Stimulated activated CD4-positive, alpha-beta T cell treated with anti-CD3 and anti-CD28 coated beads, TNF-alpha, amount 100 ng/mL, for 1 hour (primary cell): ENCODE measurements at places on chromosomes 3 and 15.
A peak's percentile ranks its signal among the peaks of the same experiment; 100 is the strongest.

GRCh38 chr3:187821616-187822317 is 76.5 kb upstream of the BCL6 start:
- DNase-seq: no peak

- no peak for DNase-seq
Measured at GRCh38 chr3:72496051-72496670, 352.1 kb downstream of the SHQ1 start.

- no peak for DNase-seq
Measured at GRCh38 chr15:48695088-48695826, 49.7 kb upstream of the FBN1 start.

DNA sequence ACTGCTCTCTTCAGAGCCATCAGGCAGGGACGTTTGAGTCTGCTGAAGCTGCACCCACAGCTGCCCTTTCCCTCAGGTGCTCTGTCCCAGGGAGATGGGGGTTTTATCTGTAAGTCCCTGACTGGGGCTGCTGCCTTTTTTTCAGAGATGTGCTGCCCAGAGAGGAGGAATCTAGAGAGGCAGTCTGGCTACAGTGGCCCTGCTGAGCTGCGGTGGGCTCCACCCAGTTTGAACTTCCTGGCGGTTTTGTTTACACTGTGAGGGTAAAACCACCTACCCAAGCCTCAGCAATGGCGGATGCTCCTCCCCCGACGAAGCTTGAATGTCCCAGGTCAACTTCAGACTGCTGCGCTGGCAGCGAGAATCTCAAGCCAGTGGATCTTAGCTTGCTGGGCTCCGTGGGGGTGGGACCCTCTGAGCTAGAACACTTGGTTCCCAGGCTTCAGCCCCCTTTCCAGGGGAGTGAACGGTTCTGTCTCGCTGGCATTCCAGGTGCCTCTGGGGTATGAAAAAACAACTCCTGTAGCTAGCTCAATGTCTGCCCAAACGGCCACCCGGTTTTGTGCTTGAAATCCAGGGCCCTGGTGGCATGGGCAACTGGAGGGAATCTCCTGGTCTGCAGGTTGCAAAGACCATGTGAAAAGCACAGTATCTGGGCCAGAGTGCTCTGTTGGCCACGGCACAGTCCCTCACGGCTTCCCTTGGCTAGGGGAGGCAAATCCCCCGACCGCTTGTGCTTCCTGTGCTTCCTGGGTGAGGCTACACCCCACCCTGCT is 21.1 kb upstream of the ST6GAL1 start:
- DNase-seq: peak; percentile 31

DNA sequence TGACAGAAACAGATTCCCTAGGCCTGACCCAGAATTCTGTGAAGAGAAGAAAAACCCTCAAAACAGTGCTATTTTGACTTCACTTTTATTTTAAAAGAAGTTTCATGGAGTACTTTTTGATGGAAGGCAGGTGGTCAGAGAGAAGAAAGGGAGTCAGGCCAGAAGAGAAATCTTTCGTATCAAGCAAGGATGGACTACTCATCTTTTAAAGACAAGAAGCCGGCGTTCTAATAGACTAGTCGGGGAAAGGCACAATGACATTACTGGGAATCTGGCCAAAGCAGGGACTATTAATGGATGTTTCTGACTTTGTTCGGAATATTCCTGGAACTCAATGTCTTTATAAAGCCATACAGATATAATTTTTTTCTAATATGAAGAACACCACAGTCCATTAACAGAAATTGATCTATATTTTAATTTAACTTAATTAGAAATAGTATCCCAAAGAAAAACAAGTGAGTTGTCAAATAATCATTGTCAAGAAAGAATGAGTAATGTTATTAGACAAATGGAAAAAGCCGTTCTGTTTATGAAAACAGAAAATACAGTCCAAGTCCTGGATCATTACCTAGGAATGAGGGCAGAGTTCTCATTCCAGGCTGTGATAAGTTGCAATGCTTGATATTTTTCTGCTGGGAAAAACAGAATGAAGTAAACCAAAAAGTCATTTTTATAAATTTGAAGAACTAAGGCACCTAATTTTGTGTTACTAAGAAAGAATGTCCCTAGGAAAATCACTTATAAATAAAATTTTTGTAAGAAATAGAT is 23.7 kb upstream of the PCOLCE2 start:
- no peak for DNase-seq

DNA sequence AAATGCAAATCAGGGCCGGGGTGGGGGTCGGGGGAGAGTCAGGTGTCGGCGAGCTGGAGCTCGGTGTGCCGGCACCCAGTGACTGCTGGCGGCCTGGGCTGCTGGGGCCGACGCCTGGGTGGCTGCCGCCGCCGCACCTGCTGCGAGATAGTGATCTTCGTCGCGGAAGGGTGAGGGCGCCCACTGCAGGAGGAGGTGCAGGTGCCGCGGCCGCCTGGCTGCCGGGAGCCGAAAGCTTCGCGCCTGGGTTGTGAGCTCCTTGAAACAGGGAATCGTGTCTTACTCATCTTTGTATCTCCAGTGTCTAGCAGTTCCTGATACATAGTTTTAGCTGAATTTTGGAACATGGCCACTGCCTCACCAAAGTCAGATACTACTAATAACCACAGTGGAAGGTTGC is 64.0 kb upstream of the CPOX start:
- DNase-seq: no peak

- no peak for DNase-seq
Measured at GRCh38 chr3:41682996-41683395, 278.9 kb downstream of the ULK4 start.

DNA sequence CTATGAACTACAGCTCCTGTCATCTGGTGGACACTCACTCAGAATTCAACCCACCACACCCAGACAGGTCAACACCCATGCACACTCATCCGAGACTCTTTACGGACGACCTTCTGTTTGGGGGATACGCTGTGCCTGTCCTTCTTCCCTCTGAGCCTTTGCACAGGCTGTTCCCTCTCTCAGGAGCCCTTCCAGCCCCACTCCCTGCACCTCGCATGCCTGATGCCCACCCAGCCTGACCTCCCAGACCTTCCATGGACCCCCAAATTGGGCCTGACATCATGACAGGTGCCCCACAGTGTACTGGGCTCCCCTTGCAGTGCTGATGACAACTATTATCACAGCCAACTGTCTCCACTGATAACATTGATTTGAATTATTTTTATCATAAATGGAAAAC is 135.8 kb downstream of the NSMCE3 start:
- no peak for DNase-seq

- no peak for DNase-seq
Measured at GRCh38 chr3:157280786-157281185, 120.8 kb upstream of the CCNL1 start.

- no peak for DNase-seq
Measured at GRCh38 chr15:66911131-66911700, 154.2 kb upstream of the SMAD3 start.

DNA sequence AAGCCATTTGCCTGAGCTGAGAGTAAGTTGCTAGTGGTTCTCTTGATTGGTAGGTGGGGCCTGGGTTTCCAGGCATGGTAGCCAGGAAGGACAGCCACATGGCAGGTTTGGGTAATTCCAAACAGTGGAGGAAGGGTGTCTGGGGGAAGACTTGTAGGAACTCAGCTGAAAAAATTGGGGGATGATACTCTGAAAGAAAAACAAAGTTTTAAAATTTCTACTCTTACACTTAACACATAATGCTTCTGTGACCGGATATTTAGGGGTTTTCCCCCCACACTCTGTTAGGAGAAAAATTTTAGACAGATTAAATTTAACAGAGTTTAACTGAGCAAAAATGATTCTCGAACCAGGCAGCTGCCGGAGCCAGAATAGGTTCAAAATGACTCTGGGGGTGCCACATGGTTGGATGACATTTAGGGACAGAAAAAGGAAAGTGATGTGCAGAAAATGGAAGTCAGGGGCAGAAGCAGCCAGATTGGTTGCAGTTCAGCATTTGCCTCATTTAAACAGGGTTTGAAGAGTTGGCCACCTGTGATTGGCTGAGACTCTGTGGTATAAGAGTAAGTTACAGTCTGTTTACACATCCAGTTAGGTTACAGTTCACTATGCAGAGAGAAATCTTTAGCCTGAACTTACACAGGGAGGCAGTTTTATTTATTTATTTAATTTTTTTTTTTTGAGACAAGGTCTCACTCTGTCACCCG is 8.1 kb downstream of the B2M start:
- peak; percentile 44 for DNase-seq

DNA sequence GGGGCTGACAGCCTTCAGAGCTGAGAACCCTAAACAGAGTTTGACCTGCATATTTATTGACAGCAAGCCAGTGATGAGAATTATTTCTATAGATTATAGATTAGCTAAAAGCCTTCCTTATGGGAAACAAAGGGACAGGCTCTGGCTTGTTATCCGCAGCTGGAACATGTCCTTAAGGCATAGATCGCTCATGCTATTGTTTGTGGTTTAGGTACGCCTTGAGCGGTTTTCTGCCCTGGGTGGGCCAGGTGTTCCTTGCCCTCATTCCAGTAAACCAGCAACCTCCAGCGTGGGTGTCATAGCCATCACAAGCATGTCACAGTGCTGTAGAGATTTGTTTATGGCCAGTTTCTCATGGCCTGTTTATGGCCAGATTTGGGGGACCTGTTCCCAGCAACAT is 10.2 kb upstream of the FAH start:
- no peak for DNase-seq

DNA sequence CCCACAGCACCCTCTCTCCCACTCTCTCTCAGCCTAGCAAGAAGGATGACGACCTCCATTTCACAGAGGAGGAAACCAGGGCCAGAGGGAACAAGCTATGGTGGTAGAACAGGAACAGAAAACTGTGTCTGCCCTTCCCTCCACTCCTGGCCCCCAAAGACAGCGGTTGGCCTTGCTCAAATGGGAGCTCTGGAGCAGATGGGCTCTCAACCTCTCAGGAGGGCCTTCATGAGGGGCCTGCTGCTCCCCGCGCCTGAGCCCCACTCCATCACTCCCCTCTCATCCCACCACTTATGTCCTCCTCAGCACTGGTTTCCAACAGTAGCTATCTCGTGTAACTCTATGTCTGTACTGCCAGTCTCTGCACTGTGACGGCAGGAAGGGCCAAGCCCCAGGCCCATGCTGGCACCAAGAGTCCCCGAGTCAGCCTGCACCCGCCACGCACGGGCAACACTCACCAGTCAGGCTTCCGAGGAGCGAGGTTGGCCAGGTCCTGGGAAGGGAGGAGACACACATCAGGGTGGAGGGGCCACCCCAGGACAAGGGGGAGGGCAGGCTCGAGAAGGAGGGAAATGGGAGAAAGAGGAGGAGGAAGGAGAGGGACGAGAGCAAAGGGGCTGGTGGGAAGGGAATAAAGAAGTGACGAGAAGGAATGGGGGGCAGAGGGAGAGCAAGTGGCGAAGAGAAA is 45.5 kb downstream of the PTH1R start:
- no peak for DNase-seq

DNA sequence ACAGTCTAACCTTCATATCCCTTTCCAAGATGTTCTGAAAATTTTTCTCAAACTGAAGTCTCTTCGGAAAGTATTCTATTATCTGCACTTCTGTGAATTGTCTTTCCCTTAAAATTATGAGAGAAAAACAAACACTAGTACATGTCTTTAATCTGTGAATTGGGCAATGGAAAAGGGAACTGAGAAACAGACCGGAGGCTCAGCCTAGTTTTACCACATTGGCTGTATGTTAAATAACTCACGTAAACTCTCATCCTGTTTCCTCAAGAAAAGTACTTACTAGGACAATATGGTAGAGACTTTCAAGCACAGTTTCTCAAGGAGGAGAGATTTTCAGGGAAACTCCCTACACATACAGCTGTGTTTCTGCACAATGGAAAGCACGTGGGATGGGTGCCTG is 982.2 kb upstream of the SEMA6D start:
- no peak for DNase-seq

DNA sequence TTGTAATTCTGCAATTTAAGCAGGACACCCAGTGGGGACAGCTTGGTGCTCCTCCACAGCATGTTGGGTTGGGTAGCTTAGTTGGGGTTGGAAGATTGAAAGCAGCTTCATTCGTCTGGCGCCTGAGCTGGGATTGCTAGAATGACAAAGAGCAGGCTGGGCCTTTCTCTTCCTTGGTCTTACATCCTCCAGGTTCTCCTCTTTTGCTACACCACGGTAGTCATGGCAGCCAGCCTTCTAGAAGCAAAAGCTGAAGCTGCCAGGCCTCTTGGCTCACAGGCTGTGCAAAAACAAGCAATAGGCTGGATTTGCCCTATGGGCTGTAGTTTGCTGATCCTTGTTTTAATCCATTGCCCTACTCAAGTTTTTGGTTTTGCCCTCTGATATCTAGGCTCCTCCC is 3.2 kb upstream of the ANXA2 start:
- no peak for DNase-seq

GRCh38 chr3:3918763-3919162 is 119.5 kb downstream of the LRRN1 start:
- DNase-seq: no peak

DNA sequence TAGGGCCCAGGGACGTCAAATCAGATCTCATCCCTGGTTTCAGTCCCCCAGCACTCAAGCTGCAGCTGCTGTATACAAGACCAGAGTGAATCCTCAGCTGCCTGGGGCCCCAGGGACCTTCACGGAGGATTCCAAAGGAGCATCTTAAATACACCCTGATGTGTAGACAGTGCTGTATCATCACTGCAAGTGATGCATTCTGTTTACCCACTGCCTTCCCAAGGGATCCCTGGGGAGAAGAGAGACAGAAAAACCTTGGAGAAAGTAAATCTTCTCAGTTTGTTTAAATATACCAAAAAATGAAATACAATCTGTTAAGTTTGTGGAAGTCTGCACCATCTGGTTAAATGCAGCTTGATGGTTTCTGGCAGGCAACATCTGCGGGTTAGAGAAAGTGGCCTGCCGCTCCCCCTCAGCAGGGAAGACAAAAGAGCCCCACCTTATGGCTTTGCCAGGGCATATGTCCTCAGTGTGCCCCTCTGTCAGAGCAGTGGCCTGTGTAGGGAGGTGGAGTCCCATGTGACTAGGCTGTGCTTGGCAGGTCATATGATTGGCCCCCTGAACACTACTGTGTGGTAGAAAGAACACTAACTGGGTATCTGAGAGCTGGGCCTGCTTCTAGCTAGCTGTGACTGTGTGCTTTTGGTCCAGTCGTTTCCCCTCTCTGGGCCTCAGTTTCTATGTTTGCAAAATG is 222.2 kb upstream of the TRIM42 start:
- DNase-seq: no peak

- DNase-seq: no peak
Measured at GRCh38 chr3:172711454-172711795, 558 bp upstream of the NCEH1 start.

DNA sequence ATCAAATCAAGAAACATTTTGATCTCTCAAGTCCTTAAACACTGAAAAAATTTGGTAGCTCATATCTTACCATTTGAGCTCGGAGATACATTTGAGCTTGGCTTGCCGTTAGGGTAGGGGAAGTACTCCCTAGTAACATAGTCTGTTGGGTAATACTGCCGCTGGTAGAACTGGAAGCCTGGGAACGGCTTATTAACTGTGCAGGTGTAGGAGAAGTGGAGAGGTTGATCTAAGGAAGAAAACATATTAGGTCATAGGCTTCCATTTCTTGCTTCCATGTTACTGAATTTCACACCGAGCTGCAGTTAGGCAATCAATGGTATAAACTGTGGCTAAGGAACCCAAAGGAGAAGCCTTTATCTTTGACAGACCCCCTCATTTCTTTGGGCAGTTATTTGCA is 32.5 kb downstream of the PHC3 start:
- no peak for DNase-seq
